ENCODE measurements at places on chromosomes 16 and 17. TPM values are rescaled to one million over a fixed set of nuclear protein-coding genes. Genes with fewer than 3 reads are reported as not detected.

DNA sequence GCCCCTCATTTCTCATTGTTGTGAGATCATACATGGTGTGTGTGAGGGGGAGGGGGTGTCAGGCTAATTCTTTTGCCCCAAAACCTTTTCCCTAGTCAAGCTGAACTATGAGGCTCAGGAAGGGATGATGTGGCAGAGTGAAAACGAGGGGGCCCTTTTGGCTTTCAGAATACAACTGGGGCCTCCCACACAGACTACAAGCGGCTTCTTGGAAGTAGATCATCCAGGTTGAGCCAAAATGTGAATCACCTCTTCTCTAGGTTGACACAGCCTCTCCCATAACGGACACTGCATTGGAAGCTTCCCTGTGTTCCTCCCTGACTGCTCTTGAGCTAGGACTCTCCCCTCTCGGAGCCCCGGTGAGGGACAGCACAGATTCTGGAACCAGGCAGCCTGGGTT lies 2.3 kb upstream of the ALKBH5 start:
- peak overlapping the region; percentile 93 for H3K27ac ChIP-seq
- H3K4me1 ChIP-seq: peaks cover 35% of the 10 kb centered on the region
- no peaks in the 10 kb centered on the region for H3K36me3 ChIP-seq
- no peak overlapping the region for H3K4me3 ChIP-seq

- DNase-seq: no peak
- no peaks in the 10 kb centered on the region for H3K27me3 ChIP-seq
- no peak overlapping the region for H3K4me3 ChIP-seq
- H3K36me3 ChIP-seq: no peaks in the 10 kb centered on the region
- no peaks in the 10 kb centered on the region for H3K4me1 ChIP-seq
Observed at GRCh38 chr16:871562-872345, 71.2 kb upstream of the GNG13 start.

ADAMTS18 gene
- total RNA-seq: not detected

DNA sequence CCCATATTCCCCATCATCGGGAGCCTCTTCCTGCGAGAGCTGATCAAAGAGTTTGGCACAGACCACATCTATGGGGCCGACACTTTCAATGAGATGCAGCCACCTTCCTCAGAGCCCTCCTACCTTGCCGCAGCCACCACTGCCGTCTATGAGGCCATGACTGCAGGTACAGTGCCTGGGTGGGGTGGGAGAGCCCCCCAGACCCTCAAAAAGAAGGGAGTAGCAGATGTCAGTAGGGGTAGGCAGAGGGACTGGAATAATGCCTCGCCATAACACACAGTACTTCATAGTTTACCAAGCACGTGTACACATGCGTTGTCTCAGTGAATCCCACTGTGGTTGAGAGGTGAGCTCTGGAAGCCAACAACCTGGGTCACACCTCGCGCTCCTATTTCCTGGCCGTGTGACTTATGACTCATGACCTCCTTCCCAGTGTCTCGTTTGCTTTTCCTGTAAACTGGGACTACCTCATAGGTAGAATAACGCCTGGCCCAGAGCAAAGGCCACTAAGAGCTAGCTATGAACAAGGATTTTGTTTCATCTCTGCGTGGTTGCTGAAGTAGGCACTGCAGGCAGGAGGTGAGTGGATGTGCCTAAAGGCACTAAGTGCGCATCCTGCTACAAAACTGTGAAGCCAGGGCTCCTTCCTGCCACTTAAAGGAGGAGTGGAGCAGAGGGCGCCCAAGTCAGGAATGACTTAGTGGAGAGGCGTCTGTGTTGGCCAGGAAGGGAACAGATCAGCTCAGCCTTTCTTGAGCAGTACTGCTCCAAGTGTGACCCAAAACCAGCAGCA lies 5.2 kb downstream of the NAGLU start:
- no peaks in the 10 kb centered on the region for H3K27me3 ChIP-seq
- peaks cover 6% of the 10 kb centered on the region for H3K36me3 ChIP-seq
- peaks cover 27% of the 10 kb centered on the region for H3K4me1 ChIP-seq

RBFOX1 gene
- not detected for total RNA-seq

RASD1 gene
- 6.4 TPM for total RNA-seq

DNA sequence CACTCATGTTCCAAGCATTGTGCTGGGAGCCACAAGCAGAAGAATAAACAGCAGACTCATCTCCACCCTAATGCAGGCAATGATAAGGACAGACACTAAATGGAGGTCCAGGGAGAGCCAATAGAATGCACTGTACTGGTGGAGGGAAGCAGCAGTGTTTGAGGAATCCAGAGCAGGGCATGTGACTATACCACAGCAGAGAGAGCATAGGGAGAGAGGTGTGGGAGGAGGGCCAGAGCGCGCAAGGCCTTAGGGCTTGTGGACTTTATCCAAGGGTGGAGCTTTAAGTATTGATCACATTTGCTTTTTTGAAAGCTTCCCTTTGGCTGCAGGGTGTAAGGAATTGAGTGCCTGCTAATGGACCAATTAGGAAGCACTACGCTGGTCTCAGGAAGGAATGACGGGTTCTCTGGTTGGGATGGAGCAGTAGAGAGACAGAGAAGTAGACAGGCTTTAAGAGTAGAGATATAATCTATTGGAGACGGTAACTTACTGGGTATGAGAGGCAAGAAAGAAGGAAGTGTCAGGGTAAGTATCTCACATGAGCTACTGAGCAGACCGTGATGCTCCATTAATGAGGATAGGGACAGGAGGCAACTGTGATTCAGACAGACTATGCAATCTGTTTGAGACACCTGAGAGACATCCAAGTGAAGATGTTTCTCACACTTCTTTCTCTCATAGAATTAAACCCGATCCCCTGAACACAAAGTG lies 82.2 kb downstream of the MYO1D start:
- no peak overlapping the region for H3K27ac ChIP-seq
- no peaks in the 10 kb centered on the region for H3K4me1 ChIP-seq
- no peaks in the 10 kb centered on the region for H3K36me3 ChIP-seq
- no peak for DNase-seq

DNA sequence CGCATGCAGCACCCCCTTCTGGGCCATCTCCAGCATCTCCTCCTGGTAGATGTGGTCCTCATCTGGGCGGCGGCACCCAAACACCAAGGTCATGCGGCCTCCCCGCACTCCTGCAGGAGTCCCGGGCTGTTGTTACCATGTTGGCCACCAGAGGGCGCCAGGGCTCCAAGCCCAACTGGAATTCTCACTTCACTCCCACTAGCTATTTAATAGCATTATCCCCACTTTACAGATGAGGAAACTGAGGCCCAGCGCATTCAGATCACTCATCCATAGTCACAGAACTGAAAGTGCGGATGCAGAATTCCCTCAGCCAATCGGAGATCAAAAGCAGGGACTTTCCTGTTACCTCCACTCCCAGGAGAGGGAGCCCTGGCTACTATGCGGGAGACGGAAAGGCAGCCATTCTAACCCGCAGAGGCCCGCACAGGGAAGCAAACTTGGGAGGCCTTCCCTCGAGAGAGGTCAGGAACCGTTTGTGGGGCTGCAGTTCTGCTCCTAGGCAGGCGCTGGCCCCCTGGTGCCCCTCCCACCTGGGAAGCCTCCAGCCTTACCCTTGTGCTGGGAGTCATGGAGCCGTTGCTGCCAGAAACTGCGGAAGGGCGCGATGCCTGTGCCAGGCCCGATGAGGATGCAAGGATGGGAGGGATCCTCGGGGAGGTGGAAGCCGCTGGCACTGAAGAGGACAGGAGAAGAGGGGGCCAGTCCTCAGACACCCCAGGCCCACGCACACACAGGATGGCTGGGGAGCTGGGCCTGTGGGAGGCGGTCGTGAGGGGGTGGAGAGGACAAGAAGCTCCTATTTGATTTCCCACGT lies 40.1 kb downstream of the NOS2 start:
- DNase-seq: no peak
- no peak overlapping the region for H3K27ac ChIP-seq
- no peaks in the 10 kb centered on the region for H3K27me3 ChIP-seq

DNA sequence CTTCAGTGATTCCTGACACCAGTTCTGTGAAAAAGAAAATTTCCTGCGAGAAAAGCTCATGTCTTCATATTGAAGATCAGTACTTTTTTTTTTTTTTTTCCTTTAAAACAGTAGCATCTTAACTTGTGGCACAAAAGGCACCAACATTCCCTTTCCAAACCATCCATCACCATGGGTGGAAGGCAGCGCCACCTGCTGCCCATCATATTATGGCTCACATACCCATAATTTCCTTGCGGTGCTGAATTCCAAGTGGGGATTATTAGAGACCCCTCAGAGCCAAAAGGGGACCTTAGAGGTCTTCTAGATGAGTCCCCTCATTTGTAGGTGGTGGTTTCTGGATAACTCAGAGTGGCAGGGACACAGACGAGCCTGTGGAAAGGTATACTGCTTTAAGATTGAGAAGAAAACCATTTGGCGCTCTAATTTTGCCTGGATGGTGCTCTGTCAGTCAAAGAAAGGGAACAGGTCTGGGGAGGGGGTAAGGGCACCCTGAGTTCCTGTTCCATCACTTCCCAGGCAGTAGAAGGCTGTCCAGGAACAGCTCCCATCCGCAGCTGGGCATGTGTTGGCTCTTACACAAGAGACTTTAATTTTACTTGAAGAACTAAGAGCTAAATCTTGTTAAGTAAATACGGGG lies 7.9 kb upstream of the SOST start:
- H3K27me3 ChIP-seq: no peaks in the 10 kb centered on the region
- H3K27ac ChIP-seq: no peak overlapping the region
- H3K4me1 ChIP-seq: peaks cover 4% of the 10 kb centered on the region

GRCh38 chr17:77697480-77698400 lies 260.8 kb upstream of the TNRC6C start:
- no peaks in the 10 kb centered on the region for H3K36me3 ChIP-seq
- DNase-seq: no peak
- H3K4me3 ChIP-seq: no peak overlapping the region
- no peaks in the 10 kb centered on the region for H3K27me3 ChIP-seq

Data from esophagus squamous epithelium (tissue), 5 donors.